NCI-H1930 (cell line): ENCODE measurements at places on chromosomes 12 and 14.

DNA sequence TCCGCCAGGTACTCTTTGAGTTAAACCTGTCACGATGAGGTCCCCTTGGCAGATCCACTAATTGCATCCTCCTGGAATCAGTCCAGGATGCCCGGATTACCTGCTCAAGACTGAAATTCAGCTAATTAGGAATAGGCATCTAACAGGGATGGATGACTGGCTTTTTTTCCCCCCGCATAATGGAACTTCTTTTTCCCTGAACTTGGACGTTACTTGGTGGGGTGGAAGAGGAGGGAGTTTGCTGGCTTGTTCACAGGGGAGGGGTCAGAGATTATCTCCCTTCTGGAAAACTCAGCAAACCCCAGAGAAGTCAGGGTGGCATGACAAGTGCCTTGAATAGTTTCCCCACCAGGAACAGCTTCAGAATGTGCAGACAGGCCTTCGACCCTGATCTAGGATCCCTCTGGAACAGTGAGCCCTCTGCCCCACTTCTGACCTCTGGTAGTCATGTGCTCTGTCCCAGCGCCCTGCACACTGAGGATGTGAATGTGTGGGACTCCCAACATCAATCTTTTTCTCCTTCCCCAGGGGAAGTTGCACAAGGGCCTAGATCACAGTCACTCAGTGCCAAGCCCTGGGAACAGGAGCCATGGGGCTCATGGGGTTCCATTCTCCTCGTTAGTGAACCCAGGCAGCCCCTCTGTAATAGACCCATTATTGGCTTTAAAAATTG, 142.5 kb downstream of the SMOC1 start:
- no peak for DNase-seq

- DNase-seq = no peak
These were observed 521.6 kb downstream of the TRHDE start for GRCh38 chr12:72793796-72794195.

- no peak for DNase-seq
These were observed 6.2 kb downstream of the ISCU start for GRCh38 chr12:108568338-108569154.

DNA sequence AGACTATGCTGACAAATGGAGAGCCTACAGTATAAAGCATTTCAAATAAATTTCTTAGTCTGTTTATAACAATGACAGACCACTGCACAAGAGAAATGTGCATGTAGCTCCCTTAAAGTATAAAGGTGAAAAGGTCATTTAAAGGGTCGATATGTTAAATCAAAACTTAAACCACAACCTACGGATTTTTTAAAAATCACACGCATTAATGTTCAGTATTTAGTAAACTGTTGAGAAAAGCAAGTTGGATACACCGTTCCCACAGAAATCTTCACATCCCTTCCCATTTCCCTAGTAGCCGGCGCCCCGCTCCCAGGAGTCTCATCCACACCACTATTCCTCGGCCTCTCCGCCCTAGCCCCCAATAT, 614 bp downstream of the FKBP3 start:
- no peak for DNase-seq

DNA sequence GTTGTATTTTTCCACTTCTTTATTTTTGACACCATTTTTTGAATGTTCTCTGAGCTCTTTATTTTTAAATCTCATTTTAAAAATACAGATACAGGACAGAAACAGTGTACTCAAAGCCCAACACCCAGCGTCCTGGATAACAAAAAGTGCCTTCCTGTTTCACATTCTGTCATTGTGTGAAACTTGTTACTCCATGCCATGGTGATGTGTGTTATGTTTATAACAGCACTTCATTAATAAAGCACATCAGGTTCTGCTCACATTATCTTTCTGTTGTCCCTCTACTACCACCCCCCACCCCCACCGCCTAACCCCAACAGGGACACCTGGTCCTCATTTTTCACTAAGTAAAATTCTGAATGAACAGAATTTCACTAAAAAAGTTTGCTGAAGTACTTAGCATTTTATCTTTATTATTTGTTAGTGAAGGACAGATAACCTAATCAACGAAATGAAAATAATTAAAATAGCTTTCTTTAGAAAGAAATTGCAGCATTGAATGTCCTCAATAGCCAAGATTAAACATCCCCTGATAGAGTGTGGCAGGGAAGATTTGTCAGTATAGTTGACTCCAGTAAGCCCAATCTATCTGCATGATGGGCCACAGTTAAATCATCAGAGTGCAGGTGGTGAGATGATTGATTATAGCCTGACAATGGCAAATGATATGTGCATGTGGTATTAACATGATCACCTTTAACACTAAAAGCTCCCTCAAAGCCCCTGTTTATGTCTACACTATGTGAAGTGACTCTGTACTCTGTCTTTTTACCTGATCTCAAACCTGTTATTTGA, 153.9 kb downstream of the ACSS3 start:
- no peak for DNase-seq

DNA sequence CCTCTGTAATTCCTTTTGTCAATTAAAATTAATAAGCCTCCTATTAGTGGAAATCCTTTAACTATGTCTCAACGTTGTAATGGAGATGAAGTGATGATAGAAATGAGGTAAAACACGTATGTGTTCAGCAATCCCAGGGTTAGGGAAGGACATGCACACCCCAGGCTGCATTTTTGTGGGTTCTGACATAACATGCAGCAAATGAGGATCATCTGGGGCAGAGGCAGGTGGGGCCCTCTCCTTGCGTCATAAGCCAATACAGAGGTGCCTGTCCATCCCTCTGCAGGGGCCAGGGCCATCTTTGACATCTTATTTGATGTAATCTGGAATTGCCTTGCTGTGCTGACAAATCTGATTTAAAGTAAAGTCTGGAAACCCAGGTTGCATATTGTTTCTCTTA, 73.2 kb downstream of the MYRFL start:
- no peak for DNase-seq

DNA sequence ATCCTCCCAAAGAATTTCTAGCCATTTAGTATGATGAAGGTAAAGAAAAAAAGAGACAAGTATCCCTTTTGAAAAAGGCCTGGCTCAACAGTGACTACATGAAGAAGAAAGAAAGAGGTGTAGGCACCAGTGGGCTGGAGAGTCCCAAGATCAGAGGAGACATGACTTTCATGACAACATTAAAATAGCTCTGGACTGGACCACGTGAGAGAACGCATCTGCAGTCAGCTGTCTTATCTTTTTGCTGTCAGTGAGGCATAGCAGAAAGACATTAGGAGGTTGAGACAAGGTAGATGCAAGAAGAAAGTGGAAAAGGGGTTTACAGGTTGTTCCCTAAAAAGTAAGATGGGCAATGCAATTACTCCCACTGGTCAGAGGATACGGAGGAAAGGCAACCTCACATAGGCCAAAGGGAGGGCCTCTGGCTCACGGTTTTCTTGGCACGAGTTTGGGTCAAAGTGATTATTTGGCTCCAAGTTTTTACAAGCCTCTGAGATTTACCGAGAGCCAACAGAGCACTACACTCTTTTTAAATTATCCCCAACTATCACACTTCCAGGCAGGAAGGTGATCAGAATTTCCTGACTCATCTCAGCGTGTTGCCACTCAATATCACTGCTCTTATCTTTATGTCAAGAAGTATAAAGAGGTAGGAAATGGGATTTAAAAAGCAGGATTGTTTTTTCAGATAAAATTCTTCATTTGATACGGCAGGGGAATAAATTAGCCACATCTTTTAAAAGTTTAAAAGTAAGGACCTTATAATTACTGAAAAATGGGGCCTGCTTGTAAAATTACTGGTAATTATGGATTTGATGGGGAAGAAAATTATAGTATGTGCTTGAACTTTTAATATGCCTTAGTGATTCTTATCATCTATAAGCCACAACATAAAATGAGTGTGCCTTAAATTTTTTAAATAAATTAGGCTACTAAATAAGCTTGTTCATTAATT, 29.2 kb downstream of the TMTC1 start:
- DNase-seq = no peak
